KG1 (cell line): ENCODE measurements at places on chromosomes 16 and 17.

DNA sequence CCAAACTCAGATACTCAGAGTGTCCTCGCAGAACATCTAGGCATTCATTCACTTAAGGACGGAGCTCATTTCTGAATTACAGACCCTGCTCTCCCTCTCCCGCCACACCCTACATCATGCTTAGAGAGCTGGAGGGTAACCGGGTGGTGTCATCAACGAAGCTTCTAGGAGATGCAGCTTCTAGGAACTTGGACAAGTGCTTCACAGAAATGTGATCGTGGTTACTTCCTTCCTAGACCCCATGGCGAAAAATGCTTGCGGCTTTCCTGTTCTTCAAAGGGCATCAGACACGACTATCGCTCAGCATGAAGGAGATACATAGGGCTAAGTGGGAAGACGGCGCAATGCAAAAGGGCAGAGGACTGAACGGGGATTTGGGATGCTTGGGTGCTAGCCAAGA lies 126.8 kb downstream of the ZFHX3 start:
- peak; percentile 4 for DNase-seq

DNA sequence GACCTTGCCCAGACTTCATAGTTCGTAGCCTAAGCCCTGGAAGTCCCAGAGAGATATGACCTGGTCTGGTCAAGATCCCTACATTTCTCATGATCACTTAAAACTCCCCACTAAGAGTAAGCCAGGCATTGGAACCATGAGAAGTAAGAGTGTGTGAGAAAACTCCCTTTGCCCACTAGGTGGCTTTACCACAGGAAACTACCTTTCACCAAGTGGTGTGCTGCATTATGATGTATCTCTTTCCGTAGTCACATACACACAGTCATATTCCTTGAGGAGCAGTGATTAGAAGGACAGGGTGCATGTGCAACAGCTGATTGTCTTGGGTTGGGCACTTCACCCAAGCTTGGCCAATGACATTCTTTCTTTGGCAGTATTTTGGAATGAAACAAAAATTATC lies 639.3 kb downstream of the KCNJ2 start:
- DNase-seq = no peak

DNA sequence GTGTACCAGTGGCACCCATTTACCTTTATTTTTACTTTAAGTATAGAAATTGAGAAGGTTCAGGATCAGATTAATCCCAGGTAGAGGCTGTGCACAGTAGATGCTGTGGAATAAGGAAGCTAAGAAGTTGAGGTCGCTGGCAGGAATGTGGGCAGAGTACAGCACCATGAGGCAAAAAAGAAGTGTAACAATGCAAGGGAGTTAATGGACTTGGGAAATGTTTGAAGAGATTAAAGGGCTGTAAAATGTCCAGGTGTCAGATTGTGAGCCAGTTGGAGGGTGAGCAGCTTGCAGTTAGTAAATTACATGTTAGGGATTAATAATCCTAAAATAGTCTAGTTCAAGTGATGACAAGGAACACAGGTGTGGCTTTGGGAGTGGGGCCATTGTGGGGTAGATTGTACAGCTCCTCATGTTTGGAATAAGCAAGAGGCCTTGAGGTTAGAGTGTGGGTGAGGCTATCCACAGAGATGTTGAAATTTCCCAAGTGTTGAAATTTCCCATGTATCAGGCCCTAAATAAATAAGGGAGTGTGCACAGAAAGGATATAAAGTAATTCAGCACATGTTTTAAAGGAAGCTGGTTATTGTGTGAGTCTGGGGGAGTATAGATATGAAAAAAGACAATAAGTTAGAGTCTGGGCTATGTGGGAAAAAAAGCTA lies 21.5 kb downstream of the TAT start:
- DNase-seq = no peak

GRCh38 chr16:66434619-66435430 lies 7.7 kb downstream of the BEAN1 start:
- DNase-seq = no peak
